GM04504 (cell line): ENCODE measurements at places on chromosomes 3 and 15.
A peak's percentile ranks its signal among the peaks of the same experiment; 100 is the strongest.

DNA sequence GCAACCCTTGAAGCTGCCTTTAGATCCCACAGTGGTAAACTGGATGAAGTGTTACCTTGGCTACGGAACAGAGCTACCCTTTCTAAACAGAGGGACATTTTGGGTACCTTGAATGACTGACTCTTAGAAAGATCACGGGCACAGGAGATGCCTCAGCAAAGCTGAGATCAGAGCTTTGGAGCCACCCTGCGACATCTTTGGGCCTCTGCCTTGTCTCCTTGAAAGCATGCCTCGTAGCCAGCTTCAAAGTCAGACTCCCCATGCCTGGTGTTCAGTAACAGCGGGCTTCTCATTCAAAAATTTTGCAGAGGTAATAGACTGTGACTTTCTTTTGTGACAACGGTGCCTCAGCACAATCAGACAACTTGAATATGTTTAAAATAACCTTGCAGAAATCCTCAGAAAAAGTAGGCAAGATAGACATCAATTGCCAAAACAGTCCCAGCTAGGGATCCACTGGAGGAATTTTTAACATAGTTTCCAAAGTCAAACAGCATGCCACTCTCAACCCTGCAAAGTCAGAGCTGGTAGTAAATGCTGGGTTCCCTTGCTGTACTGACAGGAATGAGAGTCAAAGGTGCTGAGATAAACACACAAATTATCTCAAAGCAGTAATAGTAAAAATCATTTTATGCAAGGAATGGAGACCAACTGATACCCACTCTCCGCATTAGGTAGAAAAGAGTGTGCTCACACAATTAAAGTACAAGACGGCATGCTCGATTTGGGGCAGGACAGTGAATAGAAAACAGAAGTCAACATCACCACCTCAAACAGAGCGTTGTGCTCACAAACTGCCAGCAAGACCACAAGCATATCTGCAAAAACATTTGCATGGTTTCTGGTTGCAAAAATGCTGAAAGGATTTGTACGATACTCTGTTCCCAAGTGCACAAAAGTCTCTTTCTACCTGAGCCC lies 82.1 kb downstream of the MYO1E start:
- DNase-seq = no peak

- DNase-seq = peak; percentile 28
Measured at GRCh38 chr3:124903896-124904834, 17.0 kb upstream of the ITGB5 start.

DNA sequence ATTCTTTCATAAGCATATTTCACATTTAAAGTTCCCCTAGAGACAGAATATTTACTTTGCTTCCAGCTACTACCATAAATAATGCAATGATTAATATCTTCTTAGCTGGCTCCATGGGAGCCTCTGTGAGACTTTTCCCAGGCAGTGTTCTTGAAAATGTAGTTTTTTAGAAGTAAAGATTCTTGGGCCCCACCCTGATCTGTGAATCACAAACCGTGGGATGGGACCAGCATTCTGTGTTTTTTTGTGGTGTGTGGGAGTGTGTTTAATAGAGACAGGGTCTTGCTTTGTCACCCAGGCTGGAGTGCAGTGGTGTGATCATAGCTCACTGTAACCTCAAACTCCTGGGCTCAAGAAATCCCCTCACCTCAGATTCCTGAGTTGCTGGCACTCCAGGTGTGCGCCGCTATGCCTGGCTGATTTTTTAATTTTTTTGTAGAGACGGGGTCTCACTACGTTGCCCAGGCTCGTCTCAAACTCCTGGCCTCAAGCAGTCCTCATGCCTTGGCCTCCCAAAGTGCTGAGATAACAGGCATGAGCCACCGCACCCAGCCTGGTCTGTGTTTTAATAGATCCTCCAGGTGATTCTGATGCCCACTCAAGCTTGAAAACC lies 83.0 kb downstream of the KLHL25 start:
- DNase-seq = no peak

- no peak for DNase-seq
Measured at GRCh38 chr3:6753536-6753935, 107.4 kb upstream of the GRM7 start.

GRCh38 chr15:50907601-50908208 lies 778 bp upstream of the AP4E1 start:
- no peak for DNase-seq
